Smooth muscle cell of trachea (primary cell): ENCODE measurements at places on chromosomes 5 and 9. TPM values are rescaled to one million over a fixed set of nuclear protein-coding genes. Genes with fewer than 3 reads are reported as not detected.

RPP25L gene
- 25.9 and 26.6 TPM in 2 replicates for total RNA-seq

TAF11L4 gene
- total RNA-seq: not detected in 2 replicates

SMC2 gene
- 6.9 and 30.7 TPM in 2 replicates for total RNA-seq

PCDHGA10 gene
- 13.8 and 14.7 TPM in 2 replicates for total RNA-seq

AHRR gene
- total RNA-seq: 55.7 and 86.8 TPM in 2 replicates

CAPSL gene
- total RNA-seq: not detected in 2 replicates

SLC34A3 gene
- under 0.01 TPM in 1 of 2 replicates, not detected in the other for total RNA-seq

ENTPD8 gene
- 0.15 TPM in 1 of 2 replicates, not detected in the other for total RNA-seq

IL5 gene
- not detected in 2 replicates for total RNA-seq

RLN2 gene
- total RNA-seq: not detected in 2 replicates

SIT1 gene
- 0.29 TPM in 1 of 2 replicates, not detected in the other for total RNA-seq

ADAMTS12 gene
- total RNA-seq: 8.9 and 12.1 TPM in 2 replicates

SPAAR gene
- under 0.01 TPM in 1 of 2 replicates, not detected in the other for total RNA-seq

SGCD gene
- 12.2 and 22.0 TPM in 2 replicates for total RNA-seq

RGS7BP gene
- not detected in 2 replicates for total RNA-seq

HINT1 gene
- 79.9 and 174 TPM in 2 replicates for total RNA-seq

TSLP gene
- 5.7 and 6.5 TPM in 2 replicates for total RNA-seq

KCNT1 gene
- not detected in 2 replicates for total RNA-seq

RFESD gene
- 2.2 and 3.1 TPM in 2 replicates for total RNA-seq

TRIM36 gene
- total RNA-seq: 0.29 and 0.33 TPM in 2 replicates

IRX4 gene
- 0.15 TPM in 1 of 2 replicates, not detected in the other for total RNA-seq

STPG3 gene
- total RNA-seq: 0.66 TPM in 1 of 2 replicates, not detected in the other

BTNL8 gene
- total RNA-seq: not detected in 2 replicates

PCDH12 gene
- 0.15 and 0.17 TPM in 2 replicates for total RNA-seq

PCDHGB7 gene
- total RNA-seq: 15.7 and 16.4 TPM in 2 replicates

FBXW11 gene
- total RNA-seq: 75.0 and 88.2 TPM in 2 replicates

CCDC180 gene
- 0.99 and 5.5 TPM in 2 replicates for total RNA-seq

TMEM252 gene
- total RNA-seq: not detected in 2 replicates

FOXD4L4 gene
- total RNA-seq: 0.17 and 0.29 TPM in 2 replicates

LCP2 gene
- total RNA-seq: not detected in 2 replicates

CCDC152 gene
- 5.8 and 8.0 TPM in 2 replicates for total RNA-seq
